ENCODE measurements at places on chromosomes 2 and 18. TPM values are rescaled to one million over a fixed set of nuclear protein-coding genes. Genes with fewer than 3 reads are reported as not detected.

UPP2 gene
- not detected for total RNA-seq

FAM161A gene
- total RNA-seq, result 3.4 TPM

REG3G gene
- not detected for total RNA-seq

PHOSPHO2 gene
- total RNA-seq, result 1.7 TPM

REG3A gene
- not detected for total RNA-seq

REG1B gene
- not detected for total RNA-seq

PROKR1 gene
- total RNA-seq, result not detected

POLR1A gene
- total RNA-seq, result 16.6 TPM

ARMC9 gene
- 12.3 TPM for total RNA-seq

TNFRSF11A gene
- 0.30 TPM for total RNA-seq

TUBA4B gene
- not detected for total RNA-seq

IMPACT gene
- total RNA-seq, result 18.0 TPM

GPR35 gene
- total RNA-seq, result 0.15 TPM

TRIM43 gene
- total RNA-seq, result not detected

SULT6B1 gene
- not detected for total RNA-seq

FAHD2B gene
- 5.9 TPM for total RNA-seq

EML6 gene
- total RNA-seq, result under 0.01 TPM

MAP3K19 gene
- not detected for total RNA-seq

GREB1 gene
- total RNA-seq, result 0.17 TPM

Measured in bronchus fibroblast of lung (primary cell).